ENCODE measurements at places on chromosomes 3 and 15.

GRCh38 chr3:113214917-113215595 lies 3.7 kb downstream of the BOC start:
- no peak for DNase-seq

- DNase-seq = no peak
These were observed 181.3 kb upstream of the EOMES start for GRCh38 chr3:27903446-27903845.

DNA sequence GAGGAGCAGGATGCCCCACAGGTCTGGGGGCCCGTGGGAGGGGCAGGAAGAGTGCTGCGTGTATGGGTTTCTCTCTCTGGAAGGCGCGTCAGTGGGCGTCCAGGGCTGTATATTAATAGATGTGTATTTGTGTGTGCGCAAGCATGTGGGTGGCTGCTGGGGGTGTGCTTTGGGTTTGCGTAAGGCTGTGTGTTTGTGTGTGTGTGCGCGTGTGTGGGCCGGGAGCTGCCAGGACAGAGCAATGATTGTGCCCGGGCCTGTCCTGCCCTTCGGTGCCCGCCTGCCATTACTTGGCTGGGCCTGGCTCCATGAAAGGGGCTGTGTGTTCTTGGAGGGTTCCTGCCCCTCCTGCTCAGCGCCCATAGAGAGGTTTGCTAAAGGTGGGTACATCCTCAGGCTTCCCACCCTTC lies 16.3 kb downstream of the CSPG4 start:
- DNase-seq = no peak

DNA sequence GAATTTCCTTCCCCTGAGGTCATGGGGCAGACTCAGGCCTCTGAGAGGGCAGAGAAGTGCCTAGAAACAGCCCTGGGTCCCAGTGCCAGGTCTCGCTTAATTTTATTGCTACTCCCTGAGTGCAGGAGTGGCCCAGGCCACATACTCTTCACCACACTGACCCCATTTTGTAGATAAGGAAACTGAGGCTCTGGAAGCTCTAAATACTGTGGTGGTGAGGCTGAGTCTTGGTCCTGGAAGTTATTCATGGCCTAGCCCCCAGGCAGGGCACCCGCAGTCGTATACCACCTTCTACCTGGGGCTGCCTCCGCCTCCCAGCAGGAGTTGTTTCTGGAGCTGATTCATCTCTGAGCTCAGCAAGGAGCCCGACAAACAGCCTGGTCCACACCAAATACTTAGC lies 9.8 kb downstream of the ATP2B2 start:
- DNase-seq = no peak
